ENCODE measurements at places on chromosomes 6 and 20. TPM values are rescaled to one million over a fixed set of nuclear protein-coding genes. Genes with fewer than 3 reads are reported as not detected.

Gene ARMH2
- polyA plus RNA-seq: not detected

Gene SOX18
- polyA plus RNA-seq: 5.8 TPM

Gene GTPBP2
- 37.6 TPM for polyA plus RNA-seq

Gene SLC17A1
- not detected for polyA plus RNA-seq

Gene SYCP2
- polyA plus RNA-seq: 2.4 TPM

Gene TRIM10
- 0.60 TPM for polyA plus RNA-seq

Gene NNAT
- 408 TPM for polyA plus RNA-seq

Gene PSMB9
- polyA plus RNA-seq: 4.3 TPM

Gene PRDM13
- not detected for polyA plus RNA-seq

Gene ENPP1
- 92.7 TPM for polyA plus RNA-seq

Gene DSP
- 2.0 TPM for polyA plus RNA-seq

Gene ANKRD6
- polyA plus RNA-seq: 7.8 TPM

Gene TMEM14B
- polyA plus RNA-seq: 59.4 TPM

Gene MUC22
- not detected for polyA plus RNA-seq

Gene FAM162B
- polyA plus RNA-seq: 5.2 TPM

Gene HLA-DRA
- polyA plus RNA-seq: 19.1 TPM

Gene RBL1
- 8.9 TPM for polyA plus RNA-seq

- no peak for DNase-seq
These were observed 75.6 kb downstream of the PRND start for GRCh38 chr20:4797275-4797674.

- no peak for DNase-seq
These were observed 786 bp downstream of the ADRM1 start for GRCh38 chr20:62303340-62304226.

DNA sequence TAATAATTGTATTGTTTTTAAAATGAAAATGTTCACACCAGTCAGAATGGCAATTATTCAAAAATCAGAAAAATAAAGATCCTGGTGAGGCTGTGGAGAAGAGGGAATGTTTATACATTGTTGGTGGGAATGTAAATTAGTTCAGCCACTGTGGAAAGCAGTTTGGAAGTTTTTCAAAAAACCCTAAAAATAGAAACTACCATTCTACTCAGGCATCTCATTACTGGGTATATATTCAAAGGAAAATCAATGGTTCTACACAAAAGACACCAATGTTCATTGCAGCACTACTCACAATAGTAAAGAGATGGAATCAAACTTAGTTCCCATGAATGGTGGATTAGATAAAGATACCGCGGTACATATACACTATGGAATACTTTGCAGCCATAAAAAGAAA is 461.5 kb upstream of the ADGRB3 start:
- no peak for DNase-seq

DNA sequence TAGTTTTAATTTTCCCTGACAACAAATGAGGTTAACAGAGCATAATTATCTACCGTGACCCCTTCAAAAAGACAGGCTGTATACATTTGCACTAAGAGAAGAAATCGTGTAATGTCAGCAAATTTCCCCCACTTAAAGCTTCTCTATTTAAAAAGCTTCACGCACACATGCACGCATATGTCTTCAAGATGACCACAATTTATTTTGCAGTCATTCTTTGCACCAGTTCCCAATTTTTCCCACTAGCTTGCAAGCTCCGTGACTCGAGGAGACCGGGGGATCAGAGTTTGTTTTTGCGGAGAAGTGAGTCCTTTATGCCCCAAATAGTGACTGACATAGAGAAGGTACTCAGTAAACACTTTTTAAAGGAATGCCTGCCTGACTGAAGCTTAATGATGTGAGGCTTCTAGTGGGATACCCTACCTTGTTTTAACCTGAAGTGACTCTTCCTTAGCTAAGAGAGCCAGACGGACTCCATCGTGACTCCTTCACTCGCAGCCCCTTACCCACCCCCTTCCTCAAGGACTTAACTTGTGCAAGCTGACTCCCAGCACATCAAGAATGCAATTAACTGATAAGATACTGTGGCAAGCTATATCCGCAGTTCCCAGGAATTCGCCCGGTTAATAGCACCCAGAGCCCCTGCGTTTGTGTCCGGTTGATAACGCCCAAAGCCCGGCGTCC is 9.3 kb upstream of the NQO2 start:
- DNase-seq: peak; percentile 57

- no peak for DNase-seq
These were observed 21.9 kb upstream of the CST4 start for GRCh38 chr20:23710771-23711170.

- no peak for DNase-seq
These were observed 88.8 kb downstream of the YTHDF1 start for GRCh38 chr20:63126876-63127699.

DNA sequence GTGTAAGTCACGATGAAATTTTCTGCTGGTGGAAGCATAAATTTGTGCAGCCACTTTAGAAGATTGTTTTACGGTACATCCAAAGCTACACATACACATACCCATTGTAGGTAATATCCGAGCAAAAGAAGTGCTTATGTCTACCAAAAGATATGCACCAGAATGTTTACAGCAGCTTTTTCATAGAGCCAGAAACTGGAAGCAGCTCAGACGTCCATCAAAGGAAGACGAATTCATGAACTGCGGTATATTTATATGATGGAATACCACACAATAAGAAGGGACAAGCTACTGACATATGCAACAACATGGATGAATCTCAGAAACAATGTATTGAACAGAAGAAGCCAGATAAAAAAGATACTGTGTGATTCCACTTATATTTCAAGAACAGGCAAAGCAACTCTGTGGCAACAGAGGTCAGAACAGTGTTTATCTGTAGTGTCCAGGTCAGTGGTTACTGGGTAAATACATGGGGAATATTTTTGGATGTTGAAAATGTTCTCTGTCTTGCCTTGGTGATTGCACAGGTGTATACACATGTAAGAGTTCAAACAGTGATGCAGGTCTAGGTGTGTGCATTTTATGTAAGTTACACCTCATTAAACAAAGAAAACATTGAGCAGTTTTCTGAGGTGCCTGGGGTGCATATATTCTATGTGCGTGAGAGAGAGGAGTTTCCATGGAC is 51.9 kb upstream of the EXOC2 start:
- DNase-seq: no peak

DNA sequence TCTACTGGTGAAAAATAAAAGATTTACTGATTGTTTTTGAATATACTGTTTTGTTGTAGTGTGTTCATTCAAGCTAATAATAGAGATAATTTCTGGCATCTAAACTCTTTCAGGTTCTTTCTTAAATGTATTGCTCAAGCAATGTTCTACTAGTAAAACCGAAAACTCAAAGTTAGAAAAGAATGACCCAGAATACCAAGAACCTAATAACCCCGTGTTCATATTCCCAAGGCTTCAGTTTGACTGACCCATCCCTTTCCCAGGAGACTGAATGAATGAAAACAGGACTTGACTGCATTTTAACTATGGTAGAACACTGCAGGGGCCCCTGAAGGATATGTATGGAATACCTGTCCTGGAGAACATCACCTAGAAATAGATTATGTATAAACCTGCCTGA is 375.3 kb downstream of the MAFB start:
- no peak for DNase-seq

DNA sequence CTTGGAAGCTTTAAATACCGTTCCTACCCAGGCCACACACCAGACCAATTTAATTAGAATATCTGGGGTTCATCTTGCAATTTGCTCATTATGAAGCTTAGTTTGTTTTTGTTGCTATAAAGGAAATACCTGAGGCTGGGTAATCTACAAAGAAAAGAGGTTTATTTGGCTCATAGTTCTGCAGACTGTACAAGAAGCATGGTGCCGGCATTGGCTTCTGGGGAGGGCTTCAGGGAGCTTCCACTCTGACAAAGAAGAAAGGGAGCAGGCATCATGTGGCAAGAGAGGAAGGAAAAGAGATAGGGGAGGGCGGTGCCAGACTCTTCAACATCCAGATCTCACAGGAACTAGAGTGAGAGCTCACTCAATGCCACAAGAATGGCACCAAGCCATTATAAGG is 73.6 kb downstream of the RNF182 start:
- DNase-seq: no peak

- no peak for DNase-seq
These were observed 83.2 kb upstream of the EYA2 start for GRCh38 chr20:46811224-46812084.

- no peak for DNase-seq
These were observed 396.5 kb downstream of the SMOC2 start for GRCh38 chr6:168837254-168838036.

GRCh38 chr20:61355585-61355984 is 103.5 kb downstream of the CDH4 start:
- DNase-seq: no peak

GRCh38 chr6:14058735-14059134 is 58.8 kb upstream of the CD83 start:
- no peak for DNase-seq

GRCh38 chr6:126880964-126881363 is 237.5 kb upstream of the RSPO3 start:
- no peak for DNase-seq

- no peak for DNase-seq
These were observed 63.4 kb upstream of the BTN3A2 start for GRCh38 chr6:26301638-26302037.

GRCh38 chr6:154408891-154409500 is 52.4 kb upstream of the IPCEF1 start:
- DNase-seq: no peak

GRCh38 chr6:160978141-160978901 is 13.2 kb upstream of the MAP3K4 start:
- DNase-seq: no peak

GRCh38 chr20:57020364-57020763 is 246.1 kb downstream of the BMP7 start:
- no peak for DNase-seq

- DNase-seq: peak; percentile 64
These were observed 26.9 kb downstream of the NRN1 start for GRCh38 chr6:5979650-5980420.

- no peak for DNase-seq
These were observed 17.0 kb upstream of the KIF13A start for GRCh38 chr6:18004256-18004985.

DNA sequence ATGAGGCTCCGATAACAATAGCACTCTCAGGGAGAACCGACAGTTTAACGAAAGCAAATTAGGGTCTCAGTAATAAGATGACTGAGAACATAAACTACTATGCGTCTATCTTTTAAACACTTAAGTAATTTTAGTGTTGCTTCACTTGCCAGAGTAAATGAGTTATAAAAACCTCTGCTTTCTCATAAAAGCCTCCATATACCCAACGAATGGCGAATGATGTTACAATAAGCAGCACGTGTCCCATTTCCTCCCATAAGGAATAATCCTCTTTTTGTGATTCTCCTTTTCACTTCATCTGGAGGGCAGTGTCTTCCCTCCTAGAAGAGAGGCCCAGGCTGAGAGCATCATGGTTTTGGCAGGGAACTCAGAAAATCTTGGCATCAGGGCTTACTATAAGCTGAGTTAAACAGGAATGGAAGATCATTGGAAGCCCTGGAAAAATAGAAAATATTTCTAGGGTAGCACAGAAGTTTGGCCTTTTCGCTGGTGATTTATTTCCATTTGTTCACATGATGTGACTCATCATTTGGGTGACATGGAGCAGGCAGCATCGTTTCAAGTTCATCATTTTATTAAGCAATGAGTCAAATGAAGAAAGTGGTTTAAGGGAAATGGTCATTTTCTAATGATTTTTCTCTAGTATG is 255.4 kb downstream of the ATXN1 start:
- DNase-seq: peak; percentile 92

- DNase-seq: no peak
These were observed 44.0 kb downstream of the SRPK1 start for GRCh38 chr6:35876902-35877301.

DNA sequence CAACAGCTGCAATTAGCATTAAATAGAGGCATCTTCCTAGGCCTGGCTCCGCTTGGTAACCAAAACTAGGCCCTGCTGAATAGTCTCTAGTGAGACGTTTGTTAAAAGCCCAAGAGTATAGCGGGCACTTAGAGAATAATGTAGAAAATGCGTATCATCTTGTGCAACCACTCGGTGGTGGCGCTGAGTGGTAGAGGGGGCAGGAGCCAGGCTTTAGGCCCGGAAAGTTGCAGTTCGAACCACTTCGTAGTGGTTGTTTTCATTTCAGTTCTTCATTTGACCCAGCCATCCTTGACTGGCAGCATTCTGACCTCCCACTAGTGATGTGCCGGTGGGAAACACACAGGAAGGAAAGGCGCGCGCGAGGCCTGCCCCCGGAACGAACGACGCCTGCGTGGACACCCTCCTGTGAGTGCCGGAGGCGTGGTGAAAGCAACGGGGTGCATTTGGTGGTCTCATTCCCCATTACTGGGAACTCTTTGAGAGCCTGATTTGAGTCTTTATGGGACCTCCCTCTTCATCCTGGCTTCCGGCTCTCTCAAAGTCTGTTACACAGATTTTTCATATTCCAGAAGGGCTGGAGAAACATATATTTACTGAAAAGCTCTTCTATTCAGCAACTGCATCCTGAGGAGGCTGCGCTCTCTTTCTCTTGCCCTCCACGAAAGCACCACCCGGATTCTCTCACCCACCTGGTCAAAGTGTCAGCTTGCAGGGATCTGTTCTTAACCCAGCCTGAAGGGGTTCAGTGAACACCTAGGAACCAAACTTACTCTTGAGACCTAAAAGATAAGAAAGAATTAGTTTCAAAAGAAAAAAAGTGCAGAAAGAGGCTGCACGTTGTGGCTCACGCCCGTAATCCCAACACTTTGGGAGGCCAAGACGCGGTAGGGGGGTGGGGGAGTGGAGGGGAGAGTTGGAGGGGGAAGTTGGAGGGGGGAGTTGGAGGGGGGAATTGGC is 18.2 kb downstream of the GPX5 start:
- peak; percentile 36 for DNase-seq

- no peak for DNase-seq
These were observed 347.0 kb downstream of the RNGTT start for GRCh38 chr6:88616380-88616779.

DNA sequence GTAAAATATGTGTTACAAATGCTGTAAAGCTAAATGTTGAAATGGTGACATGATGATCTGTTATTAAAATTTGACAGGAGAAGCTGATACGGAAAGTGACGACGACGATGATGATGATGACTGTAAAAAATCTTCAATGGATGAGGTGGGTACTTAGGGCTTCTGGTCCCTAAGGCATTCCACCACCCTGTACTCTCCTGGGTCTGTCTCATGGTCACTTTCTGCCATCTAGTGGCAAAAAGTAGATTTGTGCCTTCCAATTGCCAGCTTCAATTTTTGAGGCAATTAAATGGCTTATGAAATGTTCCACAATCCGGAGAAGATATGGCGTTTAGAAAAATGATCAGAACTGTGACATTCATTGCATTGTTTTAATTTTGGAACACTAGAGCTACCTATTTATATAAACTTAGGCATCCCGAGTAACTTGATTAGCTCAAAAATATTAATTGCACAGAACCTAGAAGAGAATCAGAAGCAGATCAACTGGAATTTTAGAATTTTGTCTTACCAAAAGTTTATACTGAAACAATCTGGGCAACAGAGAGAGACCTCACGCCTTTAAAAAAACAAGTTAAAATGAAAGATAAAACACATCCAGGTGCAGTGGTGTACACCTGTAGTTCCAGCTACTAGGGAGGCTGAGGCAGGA is 346.5 kb upstream of the PLCB4 start:
- peak; percentile 49 for DNase-seq

DNA sequence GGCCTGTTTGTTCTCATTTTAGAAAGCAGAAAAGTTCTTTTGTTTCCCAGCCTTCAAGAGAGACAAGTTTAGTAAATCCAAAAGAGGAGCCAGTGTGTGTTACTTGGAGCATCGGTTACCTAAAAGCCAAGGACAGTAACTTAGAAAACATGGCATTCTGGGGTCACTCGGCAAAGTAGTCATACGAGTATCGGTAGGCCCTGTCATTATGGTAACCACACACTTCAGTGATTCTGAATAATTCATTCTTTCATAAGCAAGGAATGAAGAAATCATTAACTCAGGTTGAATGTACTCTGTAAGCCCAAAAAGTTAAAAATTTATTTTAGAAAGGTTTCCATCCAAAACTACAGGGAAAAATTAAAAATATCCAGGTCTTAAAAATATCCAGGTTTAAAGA is 34.0 kb downstream of the CNKSR3 start:
- no peak for DNase-seq
